ENCODE measurements at places on chromosomes 1 and 21. TPM values are rescaled to one million over a fixed set of nuclear protein-coding genes. Genes with fewer than 3 reads are reported as not detected.

Gene CFHR4
- total RNA-seq, result not detected

Gene FHAD1
- total RNA-seq, result 0.44 TPM

Gene CD247
- 0.07 TPM for total RNA-seq

Gene SPRR5
- not detected for total RNA-seq

Gene CATSPERE
- 0.09 TPM for total RNA-seq

Gene TMPRSS3
- 0.14 TPM for total RNA-seq

Gene COL6A2
- 14.9 TPM for total RNA-seq

Measured in A549 treated with CORT108297 at 1 μM for 4 hours (cell line).